ENCODE measurements at places on chromosomes 5 and 9.
A peak's percentile ranks its signal among the peaks of the same experiment; 100 is the strongest.

GRCh38 chr9:135803441-135803840, 101.5 kb downstream of the KCNT1 start:
- no peak for DNase-seq

DNA sequence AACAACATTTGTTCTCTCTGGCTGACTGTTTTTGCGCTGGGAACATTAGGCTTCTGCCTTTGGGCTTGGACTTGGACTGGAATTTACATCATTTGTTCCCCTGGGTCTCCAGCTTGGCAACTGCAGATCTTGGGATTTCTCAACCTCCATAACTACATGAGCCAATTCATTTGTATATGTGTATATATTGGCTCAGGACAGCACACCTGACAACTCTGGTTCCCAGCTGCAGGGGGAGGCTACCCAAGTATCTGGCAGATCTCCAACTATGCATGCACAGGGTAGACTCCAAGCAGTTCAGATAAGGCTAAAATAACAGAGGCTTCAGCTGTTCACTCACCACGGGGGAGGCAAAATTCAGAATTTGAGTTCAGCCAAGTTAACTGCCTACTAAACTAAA, 31.6 kb upstream of the F2RL1 start:
- no peak for DNase-seq

- no peak for DNase-seq
Measured at GRCh38 chr5:103364074-103364473, 105.5 kb downstream of the MACIR start.

DNA sequence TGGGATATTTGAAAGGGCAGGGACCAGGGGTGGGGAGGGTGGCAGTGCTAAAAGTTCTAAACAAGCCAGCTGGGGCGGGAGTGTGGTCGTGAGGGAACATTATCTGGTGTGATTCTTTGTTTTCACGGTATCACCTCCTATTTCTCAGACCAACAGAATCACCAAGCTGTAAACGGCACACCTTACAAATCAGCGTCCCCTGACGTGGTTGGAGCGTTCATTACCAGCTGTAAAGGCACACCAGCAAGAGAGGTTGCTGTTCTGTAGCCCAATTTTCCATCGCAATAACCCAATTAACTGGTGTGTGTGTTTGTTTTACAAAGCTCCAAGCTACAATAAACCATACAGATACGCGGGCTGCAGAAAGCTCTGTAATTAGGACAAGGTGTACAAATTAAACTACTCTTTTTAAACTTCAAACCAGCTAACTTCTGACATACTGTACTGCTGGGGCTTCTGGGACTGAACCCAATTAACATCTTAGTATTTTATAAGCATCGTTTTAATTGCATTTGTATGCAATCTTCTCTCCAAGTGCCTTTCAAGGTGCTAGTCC, 303.6 kb upstream of the CLINT1 start:
- DNase-seq = no peak

DNA sequence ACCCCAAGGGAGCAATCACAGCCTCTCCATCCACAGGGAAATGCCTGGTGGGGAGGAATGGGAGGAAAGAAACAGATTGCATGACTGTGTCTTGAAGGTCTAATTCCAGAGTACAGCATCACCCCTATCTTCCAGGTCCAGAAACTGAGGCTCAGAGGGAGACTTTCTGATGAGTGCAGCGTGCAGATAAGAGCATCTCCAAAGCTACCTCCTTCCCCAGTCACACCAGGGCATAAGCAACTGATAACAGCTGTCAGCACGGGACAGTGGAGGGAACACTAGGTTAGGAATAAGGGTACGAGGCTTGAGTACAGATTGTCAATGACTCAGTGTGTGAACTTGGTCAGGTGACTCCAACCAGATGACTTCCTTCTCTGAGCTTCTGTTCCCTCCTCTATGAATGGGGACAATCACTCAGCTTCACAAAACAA, 126.9 kb downstream of the KCNIP1 start:
- DNase-seq = no peak

- DNase-seq = no peak
Measured at GRCh38 chr5:145915970-145916638, 20.3 kb upstream of the SH3RF2 start.

- no peak for DNase-seq
Measured at GRCh38 chr5:6125781-6126180, 252.6 kb downstream of the MED10 start.

GRCh38 chr9:134964271-134965055, 46.8 kb upstream of the FCN1 start:
- no peak for DNase-seq

DNA sequence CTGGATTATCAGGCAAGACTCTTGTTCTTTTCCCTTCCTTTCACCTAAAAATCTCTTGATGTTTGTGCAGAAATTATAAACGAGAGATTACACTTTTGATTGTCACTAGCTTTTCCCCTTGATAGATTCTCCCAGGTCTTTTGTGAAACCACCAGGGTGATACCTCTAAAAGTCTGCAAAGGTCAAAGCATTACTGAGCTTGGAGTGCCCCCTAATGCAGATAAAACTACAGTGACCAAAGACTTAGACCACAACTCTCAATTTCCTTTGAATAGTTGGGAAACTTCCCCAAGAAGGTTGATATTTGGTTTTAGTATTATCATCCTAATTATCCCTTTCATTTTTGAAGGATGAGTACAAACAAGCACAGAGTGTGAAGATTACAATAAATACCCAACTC, 173.1 kb downstream of the CYLC2 start:
- DNase-seq = no peak

DNA sequence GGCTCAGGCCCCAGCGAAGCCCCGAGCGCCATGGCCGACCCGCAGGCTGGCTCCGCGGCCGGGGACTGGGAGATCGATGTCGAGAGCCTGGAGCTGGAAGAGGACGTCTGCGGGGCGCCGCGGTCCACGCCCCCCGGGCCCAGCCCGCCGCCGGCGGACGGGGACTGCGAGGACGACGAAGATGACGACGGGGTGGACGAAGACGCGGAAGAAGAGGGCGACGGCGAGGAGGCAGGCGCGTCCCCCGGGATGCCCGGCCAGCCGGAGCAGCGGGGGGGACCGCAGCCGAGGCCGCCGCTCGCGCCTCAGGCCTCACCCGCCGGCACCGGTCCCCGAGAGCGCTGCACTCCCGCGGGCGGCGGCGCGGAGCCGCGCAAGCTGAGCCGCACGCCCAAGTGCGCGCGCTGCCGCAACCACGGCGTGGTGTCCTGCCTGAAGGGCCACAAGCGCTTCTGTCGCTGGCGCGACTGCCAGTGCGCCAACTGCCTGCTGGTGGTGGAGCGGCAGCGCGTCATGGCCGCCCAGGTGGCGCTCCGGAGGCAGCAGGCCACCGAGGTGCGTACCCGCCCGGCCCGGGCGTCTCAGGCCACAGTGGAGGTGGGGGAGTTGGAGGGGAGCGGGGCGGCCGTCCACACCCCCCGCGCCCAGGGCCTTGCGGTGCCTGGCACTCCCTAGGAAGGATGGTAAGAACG, 1.6 kb downstream of the DMRT2 start:
- DNase-seq = no peak

- DNase-seq = no peak
Measured at GRCh38 chr9:120885958-120886357, 9.0 kb upstream of the PHF19 start.

GRCh38 chr5:170633235-170634081, 129.6 kb downstream of the KCNIP1 start:
- peak; percentile 54 for DNase-seq

DNA sequence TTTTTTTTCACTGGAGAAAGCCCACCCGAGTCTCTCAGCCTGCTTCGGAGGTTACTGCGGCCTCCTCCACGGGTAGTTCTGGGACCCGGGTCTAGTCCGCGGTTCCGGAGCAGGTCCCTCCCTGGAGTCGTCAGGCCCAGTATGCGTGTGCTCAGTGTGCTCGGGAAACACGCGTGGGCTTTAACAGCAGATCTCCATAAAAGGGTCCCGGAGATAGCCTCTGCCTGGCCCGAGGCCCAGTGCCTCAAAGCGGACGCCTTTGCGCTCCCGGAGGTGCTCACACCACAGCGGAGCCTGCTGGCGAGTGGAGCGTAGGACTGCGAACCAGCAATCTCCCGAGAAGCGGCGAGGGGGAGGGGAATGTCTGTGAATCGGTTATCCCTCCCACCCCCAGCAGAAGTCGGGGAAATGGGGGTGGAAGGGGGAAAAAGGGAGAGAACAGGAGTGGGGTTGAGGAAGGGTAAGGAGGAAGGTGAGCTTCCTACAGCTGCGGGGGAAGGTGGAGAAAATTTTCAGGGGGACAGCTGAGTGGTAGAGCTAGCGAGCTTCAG, 28.7 kb downstream of the CDKN2A start:
- no peak for DNase-seq

GRCh38 chr5:132180134-132180745, 47.4 kb downstream of the P4HA2 start:
- peak; percentile 36 for DNase-seq

DNA sequence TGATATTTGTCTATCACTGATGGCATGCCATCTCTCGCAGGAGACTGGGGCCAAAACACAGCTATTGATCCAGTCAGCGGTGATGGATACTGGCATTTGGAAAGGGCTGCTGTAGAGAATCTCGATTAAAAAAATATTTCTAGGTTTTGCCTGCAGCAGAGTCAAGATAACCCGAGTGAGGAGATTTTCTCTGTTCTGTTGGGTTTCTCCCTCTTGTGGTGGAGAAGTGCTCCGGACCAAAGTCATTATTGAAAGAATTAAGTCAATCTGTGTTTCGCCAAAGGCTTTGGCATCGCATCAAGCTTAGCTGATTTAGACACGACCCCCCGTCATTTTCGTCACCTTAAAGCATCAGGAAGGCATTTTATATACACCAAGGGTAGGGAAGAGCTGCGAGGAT, 97.1 kb upstream of the IRX2 start:
- no peak for DNase-seq

DNA sequence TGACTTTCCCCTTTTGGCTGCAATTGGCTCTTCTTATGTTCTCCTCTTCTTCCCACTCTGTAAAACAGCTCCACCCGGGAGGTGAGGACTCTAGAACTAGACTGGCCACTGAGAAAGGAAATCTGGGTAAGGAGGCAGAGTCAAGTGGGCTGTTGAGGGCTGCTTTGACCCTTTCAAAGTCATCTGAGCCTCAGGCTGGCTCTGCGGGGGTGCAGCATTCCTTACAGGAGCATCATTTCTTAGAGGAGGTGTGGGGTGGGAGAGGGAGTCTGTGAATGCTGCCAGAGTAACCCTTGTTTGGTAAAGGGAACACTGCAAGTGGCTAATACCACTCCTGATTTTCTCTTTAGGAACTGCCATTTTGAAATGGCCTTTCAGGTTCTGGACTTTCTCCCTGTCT, 377.7 kb upstream of the SMARCA2 start:
- no peak for DNase-seq

GRCh38 chr9:94443032-94443722, 111.7 kb upstream of the PCAT7 start:
- DNase-seq = no peak

GRCh38 chr9:96133321-96134021, 168.5 kb downstream of the HSD17B3 start:
- DNase-seq = no peak

- DNase-seq = no peak
Measured at GRCh38 chr5:131384616-131385214, 120.9 kb downstream of the CDC42SE2 start.

DNA sequence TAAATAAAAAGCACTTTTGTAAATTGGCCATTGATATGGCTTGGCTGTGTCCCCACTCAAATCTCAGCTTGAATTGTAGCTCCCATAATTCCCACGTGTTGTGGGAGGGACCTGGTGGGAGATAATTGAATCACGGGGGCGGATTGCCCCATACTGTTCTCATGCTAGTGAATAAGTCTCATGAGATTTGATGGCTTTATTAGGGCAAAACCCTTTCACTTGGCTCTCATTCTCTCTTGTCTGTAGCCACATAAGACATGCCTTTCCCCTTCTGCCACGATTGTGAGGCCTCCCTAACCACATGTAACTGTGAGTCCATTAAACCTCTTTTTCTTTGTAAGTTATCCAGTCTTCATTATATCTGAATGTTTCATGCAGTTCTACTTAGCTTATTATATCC, 153.2 kb downstream of the TARS1 start:
- no peak for DNase-seq

- DNase-seq = no peak
Measured at GRCh38 chr9:133528876-133529241, 4.1 kb upstream of the MYMK start.

GRCh38 chr9:105244734-105245028, 230 bp downstream of the SLC44A1 start:
- DNase-seq = no peak

- no peak for DNase-seq
Measured at GRCh38 chr9:17491780-17492179, 87.1 kb upstream of the SH3GL2 start.

DNA sequence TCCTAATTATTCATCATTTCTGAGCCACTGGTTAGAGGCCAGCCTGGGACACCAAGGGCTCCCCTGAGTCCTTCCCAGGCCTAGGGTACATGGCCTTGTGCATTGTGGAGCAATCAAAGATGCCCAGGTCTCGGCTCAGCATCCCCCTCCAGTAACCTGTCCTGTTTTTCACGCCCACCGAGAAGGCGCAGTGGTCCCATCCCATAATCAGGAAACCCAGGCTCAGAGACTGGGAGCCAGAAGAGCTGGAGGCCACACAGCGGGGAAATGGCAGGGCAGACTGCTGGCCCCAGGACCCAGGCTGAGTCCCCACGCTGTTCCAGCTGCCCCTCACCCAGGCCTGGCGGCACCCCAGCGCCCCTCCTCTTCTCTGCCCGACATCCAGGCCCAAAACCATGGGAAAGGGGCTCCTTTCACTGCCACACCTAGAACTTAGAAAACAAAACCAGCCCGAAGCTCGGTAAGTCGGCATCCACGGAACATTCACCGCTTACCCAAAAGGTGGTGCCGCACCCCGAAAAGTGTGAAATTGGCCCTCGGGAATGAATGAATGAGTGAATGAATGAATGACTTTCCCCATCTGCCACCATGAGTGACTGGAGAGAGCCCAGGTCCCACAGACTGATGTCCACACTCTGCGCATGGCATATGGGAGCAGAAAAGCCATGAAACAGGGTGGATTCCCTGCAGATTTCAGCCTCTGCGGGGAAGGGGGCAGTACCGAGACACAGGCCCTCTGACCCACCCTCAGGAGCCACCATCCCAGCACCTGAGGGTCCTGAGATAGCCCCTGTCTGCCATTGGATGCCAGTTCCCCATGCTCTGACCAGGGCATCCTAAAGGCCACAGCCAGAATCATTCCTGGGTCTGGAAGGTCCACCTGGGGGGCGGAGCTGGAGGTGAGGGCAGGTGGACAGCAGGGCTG, 132.5 kb downstream of the OLFM1 start:
- DNase-seq = no peak

- no peak for DNase-seq
Measured at GRCh38 chr5:136067422-136067821, 38.6 kb downstream of the TGFBI start.

DNA sequence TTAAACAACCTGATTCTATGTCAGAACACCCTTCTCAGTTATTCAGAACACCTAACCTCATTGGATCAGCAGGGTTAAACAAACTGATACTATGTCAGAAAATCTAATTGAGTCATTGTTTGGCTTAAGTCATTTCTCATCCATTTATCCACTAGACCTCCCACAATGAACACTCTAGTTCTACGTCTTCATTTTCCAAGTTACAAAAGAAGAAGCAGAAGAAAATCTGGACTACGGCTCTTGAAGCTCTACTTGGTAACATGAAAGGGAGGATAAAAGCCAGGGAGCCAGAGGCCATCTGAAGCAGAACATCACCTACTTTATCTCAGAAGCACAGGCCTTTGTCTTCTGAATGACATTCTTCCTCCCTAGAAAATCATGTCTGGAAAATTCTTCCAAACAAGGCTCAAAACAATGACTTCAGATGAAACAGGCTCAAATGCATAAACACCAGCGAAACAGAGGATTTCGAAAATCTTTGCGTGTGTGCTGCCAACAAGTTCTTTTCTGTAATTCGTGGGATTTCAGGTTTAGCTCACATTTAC, 35.4 kb upstream of the TGFBI start:
- DNase-seq = no peak

All from COLO829 (cell line).